ENCODE measurements at places on chromosomes 2 and 18. TPM values are rescaled to one million over a fixed set of nuclear protein-coding genes. Genes with fewer than 3 reads are reported as not detected.

The C2orf15 gene
- total RNA-seq = 4.4 TPM

The SLC4A5 gene
- total RNA-seq = 0.40 TPM

DNA sequence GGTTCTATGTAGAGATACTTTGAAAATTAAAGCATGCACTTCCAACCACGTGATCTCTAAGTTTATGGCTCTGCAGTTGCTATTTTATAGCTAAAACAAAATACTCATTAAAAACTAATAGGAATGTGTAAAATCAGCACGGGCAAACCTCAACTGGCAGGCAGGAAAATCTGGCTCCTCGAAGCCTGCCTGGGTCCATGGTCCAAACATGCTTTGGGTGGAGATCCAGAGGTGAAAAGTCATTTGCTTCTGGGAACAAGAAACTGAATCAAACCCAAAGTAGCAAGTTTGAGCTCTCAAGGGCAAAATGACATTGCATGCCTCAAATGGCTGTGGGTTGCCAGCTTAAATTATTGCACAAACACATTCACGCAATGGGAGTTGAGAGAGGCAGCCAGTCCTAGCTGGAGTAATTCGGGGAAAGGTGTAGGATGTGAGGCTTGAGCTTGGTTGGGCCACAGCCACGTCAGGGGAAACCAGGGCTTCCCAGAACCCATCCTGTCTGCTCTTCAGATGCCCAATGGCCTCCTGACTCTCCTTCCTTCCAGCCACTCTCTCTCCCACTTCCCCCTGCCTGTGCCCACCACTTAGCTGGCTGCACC, 75.2 kb upstream of the LCLAT1 start:
- no peak for DNase-seq

- DNase-seq = no peak
Measured at GRCh38 chr18:23867006-23867405, 147.5 kb upstream of the TTC39C start.

GRCh38 chr2:72757177-72757775, 68.6 kb downstream of the EXOC6B start:
- DNase-seq = no peak

DNA sequence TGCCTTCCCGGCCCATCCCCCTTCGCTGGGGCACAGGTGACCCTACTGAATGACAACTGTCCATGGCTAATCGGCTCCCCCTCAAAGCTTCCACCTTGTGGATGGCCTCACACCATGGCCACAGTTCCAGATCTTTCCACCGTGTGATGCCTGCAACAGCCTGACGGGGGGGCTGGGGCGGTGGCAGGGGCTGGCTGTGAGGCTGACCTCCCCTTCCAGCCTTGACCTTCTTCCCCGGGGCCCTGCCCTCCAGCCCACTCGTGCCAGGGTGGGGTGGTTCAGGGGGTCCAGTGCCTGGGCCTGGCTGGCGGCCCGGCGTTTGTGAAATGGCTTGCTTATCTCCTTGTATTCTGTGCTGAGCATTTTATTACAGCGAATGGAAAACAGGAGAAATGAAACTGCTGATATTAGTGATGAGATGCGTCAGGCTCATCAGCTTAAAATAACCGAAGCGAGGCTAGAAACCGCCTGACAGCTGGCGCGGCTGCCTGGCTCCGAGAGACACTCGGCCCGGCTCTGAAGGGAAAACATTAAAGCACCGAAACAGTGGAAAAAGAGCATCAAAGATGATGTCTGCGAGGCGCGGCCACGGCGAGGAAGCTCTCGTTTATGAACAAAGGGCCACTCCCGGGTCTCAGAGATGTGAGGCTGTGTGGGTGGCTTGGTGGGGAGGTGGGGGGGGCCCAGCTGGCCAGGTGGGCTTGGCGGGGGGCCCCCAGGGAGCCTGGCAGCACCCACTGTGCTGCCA, 916 bp upstream of the PDCD1 start:
- DNase-seq = no peak

DNA sequence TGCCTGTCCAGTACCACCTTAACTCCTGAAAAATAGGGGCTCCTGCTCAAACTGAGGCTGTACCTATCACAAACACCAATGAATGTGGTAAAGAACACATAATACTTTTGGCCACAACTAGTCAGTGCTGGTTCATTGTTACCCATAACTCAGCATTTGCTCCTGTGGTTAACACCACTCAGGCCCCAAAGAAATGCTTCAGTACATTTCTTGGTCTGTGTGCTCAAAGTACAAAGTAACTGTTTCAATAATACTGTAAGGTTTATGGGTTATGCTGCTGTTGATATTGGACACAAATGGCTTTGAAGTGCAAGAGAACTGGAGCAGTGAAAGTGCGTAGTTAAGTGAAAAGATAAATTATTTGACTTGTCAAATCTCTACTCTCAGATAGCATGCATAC, 95.0 kb upstream of the TACR1 start:
- no peak for DNase-seq

GRCh38 chr2:140542627-140543026, 1588.2 kb downstream of the LRP1B start:
- no peak for DNase-seq

GRCh38 chr18:21479721-21480120, 120.8 kb downstream of the ESCO1 start:
- no peak for DNase-seq

Data from PC-3 (cell line).